ENCODE measurements at places on chromosomes 13 and 19.

DNA sequence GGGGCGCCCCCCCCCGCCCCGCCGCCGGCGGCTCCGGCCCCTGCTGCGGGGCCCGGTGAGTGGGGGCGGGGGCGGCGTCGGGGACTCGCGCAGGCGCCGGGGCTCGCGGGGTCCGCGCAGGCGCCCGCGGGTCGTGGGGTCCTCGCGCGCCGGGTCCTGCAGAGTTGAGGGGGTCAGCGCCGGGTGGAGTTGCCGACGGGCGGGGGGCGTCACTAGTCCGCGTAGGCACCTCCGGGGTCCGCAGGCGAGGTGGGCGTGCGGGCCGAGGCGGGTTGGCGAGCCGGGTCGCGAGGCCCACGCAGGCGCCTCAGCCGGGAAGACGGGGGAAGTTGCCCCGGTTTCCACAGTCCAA is 365 bp downstream of the PPP6R1 start:
- peak; percentile 71 for DNase-seq

DNA sequence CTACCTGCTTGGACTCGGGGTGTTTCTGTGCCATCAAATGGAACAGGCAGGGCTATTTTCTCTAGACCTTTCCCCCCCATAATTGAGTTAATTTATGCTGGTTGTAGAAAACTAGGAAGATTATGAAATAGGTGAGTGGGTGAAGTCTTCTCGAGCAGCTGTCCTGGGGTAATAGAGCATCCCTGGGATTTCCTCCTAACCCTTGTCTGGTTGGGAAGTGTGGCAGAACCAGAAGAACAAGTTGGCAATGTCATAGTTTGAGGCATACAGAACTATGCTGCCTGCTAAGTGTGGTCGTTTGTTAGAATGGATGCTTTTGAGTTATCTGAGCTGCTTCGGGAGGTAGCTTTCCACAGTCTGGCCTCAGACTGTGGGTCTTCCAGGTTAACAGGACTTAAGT is 3.7 kb downstream of the GATAD2A start:
- DNase-seq: no peak

DNA sequence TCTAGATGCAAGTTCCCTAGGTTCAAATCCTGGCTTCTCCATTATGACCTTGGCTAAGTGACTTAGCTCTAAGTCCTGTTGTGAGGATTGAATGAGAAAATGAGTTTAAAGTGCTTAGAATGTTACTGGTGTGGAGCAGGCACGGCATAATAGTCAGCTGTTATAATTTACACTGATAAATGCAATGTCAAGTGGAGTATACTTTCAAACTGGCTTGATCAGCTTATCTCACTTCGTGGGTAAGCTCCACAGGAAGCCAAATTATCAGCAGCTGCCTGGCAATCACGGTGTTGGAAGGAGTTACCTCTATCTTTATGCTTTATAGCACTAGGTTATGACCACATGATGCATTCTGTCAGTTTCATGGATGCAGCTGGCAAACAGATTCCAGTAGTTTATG is 272.8 kb downstream of the OLFM4 start:
- DNase-seq: no peak

DNA sequence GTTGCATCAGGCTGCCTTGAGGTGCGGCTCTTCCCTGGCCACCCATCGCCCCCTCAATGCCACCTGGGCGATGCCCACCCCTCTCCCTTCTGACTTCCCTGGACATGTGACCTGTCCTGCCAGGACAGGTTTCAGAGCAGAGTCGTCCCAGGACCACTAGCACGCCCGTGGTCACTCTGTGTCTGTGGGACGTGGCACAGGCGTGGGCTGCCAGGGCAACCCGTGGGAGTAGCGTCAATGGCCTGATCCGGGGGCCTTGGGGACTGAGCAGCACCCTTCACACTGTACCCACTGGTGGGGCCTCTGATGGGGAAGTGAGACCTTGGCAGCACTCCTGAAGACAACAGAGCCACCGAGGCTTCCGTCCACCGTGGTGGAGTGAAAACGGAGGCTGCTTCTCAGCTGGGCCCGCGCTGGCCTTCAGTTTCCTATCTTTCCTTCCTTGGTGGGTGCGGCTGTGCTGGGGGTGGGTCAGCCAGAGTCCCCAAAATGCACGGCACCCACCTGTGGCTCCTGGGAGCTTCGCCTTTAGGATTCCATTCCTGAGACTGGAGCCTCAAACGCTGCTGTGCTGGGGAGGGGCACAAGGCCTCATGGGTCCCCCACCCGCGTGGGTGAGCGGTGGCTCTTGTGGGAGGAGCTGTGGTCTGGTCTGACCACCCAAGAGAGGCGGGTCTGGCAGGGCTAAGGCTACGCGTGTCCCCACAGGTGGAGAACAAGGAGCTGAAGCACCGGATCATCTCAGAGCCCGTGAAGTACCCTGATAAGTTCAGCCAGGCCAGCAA is 26.7 kb upstream of the TMEM255B start:
- DNase-seq: no peak

GRCh38 chr13:52411629-52412028 is 5.7 kb upstream of the THSD1 start:
- no peak for DNase-seq

DNA sequence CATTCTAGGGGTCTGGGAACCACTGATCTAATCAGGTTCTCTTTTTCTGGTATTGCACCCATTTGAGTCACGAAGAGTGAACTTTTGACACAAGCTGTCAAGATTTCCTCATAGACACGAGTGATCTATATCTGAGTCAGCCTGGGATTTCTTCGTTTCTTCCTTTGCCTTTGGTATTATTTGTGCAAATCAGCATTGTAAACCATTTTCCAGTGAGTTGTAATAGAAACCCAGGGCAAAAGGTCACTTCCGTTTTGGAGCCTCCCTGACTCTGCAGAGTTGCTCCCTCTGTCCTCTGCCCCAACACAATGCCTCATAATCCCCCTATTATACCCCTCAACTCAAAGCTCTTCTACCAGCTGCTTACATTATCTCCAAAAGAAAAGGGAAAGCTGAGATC is 615.1 kb downstream of the EFNB2 start:
- no peak for DNase-seq

DNA sequence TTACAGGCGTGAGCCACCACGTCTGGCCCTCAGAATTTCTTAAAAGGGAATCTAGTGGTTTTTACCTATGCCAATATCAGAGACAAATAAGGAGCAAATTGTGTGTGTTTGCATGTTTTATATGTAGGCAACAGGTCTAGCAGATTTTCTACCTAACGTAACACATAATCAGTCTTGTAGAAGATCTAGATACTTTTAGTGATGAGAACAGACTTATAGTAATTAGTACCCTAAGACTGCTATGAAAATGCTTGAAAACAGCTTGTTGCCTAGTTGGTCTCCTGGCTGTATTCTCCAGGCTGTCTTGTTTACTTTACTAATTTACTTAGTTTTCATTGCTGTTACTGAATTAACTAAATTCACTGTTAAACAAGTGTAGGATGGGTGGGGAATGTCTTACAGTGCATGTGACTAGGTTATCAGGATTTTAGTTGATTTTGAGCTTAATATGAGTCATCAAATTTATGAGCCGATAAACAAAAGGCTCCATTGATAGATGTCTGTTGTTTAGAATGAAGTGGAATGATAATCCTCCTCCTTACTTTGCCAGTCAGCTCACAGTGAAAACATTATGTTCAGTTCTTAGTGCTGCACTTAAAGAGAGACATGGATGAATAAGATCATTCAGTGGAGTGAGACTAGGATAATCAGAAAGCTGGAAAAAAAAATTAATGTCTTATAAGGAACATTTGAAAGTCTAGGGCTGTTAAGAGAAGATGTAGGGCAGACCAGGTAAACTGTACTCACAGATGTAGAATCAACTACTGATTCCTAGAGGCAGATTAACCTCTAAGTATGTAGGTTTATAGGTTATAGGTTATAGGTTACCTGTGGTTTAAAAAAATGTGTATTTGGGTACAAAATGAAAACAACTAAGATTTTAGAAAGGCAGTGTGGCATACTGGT is 22.4 kb downstream of the GTF2F2 start:
- DNase-seq: no peak

DNA sequence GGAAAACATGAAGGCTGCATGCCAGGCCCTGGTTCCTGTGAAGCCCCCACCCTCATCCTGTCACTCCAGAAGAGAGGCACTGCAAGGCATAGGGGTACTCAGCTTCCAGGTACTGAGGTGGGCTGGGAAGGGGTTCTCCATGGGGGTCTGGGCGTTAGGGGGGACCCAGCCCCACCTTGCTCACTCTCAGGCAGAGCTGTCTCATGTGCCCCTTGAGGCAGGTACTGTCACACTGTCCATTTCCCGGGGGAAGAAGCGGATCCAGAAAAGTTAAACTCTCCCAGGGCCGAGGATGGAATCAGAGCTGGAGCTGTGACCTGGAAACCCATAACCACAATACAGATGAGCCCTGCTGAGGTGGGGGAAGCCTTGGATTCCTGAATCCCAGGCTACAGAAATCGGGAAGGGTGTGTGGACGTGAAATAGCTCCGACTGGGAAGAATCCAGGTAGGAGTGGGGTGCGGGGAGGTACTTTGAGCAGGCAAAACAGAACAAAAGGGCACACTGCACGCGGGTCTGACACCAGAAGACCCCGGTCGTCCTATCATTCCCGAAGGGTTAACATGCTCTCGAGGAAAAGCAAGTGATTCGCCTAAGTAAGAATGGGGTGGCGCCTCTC is 540 bp upstream of the USE1 start:
- no peak for DNase-seq

DNA sequence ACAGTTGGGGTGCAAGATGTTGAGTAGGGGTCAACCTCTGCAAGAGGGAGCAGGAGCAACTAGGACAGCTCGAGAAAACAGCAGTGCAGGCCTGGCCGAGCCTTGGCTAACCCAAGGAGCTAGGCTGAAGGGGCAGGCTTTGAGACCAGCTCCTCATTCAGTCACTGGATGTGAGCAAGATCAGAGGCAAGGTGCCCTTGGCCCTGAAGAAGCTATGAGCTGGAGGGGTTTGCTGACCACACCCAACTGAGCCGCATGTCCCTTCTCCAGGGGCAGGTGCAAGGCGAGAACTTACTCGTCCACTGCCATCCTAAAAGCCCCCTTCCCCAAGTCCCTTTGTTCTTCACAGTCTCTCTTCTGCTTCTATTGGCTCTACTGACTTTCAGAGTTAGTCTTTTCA is 126.1 kb upstream of the UBL3 start:
- no peak for DNase-seq

DNA sequence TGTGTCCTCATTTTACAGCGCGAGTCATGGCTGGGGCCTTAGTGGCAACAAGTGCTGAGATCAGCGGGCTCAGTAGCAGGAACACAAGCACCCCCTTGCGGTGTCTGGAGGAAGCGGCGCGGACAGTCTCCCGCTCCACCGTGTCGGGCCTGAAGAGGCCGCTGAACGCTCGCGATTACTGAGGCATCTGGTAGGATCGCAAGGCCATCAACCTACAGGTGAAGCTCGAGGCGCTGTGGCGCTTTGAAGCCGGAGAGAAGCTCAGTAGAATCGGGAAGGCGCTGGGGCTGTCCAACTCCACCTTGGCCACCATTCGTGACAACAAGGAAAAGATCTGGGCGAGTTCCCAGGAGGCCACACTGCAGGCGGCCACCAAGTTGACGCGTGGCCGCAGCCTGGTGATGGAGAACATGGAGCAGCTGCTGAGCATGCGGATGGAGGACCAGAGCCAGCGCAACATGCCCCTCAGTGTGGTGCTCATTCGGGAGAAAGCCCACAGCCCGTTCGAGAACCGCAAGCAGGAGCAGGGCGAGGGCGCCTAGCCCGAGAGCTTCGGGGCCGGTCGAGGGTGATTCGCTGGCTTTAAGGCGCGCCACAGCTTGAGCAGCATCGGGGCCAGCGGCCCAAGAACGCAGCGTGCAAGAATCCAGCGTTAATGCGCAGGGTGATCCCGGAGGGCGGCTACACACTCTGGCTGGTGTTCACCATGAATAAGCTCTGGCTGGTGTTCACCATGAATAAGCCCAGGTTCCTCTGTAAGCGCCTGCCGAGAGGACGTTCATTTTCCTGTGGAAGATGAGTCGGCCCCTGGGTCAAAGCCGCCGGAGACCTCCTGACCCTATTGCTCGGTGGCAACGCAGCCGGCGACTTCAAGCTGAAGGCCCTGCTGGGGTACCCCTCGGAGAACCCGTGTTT is 8.3 kb upstream of the MZF1 start:
- peak; percentile 91 for DNase-seq

- no peak for DNase-seq
These were observed 40.8 kb downstream of the IER2 start for GRCh38 chr19:13190781-13191540.

- no peak for DNase-seq
These were observed 9.3 kb upstream of the CALM3 start for GRCh38 chr19:46591870-46592269.

DNA sequence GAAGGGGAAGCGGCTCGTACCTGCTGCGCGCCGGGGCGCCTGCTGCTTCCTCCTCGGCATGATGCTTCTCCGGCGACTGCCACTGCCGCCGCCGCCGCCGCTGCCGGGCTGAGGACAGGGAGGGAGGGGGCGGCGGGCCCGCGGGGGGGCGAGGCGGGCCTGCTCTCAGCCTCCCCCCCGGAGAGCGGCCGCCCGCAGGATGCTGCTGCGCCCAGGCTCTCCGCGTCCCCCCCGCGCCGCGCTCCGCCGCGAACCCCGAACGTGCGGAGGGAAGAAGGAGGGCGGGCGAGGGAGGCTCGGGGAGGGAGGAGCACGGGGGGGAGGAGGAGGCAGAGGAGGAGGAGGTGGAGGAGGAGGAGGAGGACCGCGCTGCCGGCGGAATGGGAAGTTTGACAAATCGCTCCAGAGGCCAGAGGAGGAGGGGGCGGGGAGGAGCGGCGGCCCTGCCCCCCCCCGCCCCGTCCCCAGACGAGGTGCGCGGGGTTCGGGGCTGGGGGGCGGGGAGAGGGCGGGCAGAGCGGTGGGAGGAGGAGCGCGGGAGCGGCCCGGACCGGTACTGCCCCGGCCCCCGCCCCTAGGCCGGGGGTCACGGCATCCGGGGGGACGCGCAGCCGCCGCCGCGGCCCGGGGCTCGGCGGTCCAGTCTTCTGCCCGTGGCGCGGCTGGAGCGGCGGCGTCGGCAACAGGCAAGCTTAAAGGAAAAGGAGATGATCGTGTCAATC is at the start of gene TSHZ3:
Gene TSHZ3 (minus strand): TSS at position 277 of the 722 bp plus-strand sequence. CDS start 217 bp downstream, at position 60.
- DNase-seq: peak; percentile 47

GRCh38 chr19:9914001-9914314 is 22.4 kb downstream of the OLFM2 start:
- DNase-seq: no peak

DNA sequence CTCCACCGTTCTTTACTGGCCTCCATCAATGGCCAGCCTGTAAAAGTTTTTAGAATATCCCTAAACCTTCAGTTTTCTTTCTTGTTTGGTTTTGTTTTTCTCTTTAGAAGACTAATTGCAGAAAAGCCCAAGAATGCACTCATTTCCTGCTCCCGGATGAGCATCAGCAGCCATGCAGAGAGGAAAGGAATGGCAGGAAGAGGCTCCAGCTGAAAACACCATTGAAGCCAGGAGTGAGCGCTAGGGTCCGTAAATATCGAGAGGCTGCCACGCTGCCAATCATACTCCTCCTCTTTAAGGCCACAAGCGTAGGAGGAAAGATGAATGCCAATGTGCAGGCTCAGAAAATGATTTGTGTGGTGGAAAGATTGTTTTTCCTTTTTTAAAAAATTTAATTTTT is 57.4 kb upstream of the UBE2L5 start:
- no peak for DNase-seq
